ENCODE measurements at places on chromosomes 6 and 20.

GRCh38 chr6:34884996-34885395, 2.8 kb downstream of the TAF11 start:
- DNase-seq: no peak

DNA sequence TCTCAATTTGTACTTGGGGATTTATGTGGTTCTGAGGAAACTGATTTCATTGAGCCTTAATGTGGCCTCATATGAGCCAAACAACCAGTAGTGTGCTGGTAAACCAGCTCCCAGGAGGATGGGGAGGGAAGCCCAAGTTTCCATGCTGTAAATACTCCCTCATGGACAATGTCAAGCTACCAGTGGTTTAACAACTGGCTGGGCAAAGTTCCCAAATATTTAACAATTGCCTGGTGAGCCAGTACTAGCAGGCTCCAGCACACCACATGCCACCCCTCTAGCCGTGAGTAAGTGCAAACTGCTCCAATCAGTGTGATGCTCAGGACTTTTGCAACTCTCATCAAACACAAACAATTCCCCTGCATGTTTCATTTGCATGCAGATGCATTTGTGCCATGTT, 19.2 kb upstream of the CDKN1A start:
- peak; percentile 51 for DNase-seq

DNA sequence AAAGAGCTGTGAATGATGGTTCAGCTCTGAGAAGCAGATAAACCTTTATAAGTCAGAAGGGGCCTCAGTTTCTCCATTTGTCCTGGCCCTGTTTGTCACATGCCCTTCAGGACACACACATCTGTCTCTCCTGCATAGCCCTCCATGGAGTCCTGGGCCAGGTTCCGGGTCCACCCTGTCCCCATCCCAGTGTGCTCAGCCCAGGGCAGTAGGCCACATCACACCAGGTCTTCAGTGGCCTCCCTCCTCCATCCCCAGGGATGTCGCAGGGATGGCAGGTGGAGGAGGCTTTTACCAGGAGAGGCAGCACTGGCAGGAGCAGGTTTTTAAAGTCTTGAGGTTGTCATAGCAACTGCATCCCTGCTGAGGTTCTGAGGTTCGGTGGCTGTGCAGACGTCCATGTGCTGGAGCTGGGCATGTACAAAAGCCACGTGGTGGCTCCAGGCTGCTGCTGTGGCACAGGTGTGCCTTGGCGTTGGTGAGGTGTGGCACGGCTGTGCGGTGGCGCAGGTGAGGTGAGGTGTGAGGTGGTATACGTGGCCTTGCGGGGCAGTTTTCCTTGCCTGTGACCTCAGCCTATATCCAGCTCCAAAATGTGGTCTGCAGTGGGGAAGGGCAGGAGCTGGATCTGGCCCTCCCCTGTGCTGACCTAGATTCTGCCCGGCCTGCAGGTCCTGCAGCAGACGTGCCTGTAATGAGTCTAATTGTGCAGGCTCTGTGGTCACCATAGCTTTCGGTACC, 8.0 kb upstream of the NPBWR2 start:
- DNase-seq: no peak

GRCh38 chr6:73732845-73733675, 37.1 kb downstream of the CD109 start:
- DNase-seq: peak; percentile 86

- DNase-seq: peak; percentile 40
Observed at GRCh38 chr6:13194852-13195251, 133.5 kb downstream of the TBC1D7 start.

GRCh38 chr6:129606664-129607063, 103.3 kb downstream of the ARHGAP18 start:
- no peak for DNase-seq

DNA sequence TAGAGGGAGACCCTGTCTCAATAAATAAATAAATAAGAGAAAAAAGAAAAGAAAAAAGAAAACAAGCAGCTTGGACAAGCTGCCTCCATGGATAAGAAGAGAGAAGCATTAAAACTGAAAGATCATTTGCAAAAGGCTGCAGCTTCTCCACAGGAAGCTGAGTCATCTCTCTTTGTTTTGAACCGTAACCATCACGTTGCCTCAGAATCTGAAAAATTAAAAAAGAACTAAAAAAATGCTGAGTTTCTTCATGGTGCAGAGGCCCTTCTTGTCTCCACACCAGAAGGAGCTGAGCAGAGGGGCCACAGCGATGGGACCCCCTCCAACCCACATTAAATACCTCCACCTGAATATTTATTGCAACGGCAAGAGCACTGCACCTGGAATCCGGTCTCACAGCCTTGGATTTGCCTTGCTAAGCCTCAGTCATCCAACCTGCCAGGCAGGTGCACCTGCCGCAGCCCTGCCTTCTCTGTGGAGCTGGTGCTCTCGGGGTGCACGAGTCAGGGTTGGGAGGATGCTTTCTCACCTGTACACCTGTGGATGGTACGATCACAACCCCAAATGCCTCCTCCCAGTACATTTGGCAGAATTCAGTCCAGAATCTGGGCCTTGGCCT, 28.1 kb downstream of the TOX2 start:
- DNase-seq: peak; percentile 38

DNA sequence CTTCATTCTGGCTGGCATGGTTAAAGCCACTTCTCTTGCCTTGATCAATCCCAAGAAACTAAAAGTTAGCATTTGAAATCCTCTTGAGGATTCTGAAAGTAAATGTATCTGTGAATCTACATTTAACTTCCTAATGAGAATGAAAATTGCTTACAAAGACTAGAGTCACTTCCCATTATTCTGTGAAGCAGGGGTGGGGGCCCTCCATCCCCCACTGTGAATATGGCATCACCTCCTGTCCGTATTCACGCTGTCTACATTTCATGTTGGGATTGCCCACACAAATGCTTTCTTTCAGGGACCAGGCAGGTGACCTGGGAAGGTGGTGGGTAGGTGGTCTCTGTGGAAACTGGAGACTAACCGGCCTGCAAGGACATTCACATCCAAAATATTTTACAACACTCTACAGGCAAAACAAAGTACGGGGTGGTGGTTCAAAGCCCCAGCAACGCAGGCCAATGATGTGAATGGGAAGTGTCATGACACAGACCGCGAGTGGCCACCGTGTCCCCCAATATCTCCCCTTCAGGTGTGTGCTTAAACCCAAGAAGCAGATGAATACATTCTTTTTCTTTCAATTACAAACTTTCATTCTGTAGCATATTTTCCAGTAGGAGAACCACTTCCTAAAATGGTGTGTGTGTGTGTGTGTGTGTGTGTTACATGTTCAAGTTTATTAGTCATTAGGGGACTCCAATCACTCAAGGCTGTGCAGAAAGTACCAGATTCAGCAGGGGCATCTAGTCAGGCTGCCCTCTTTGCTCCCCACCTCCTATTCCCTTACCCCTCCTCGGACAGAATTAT, 132.2 kb downstream of the PRND start:
- DNase-seq: no peak

GRCh38 chr6:41801380-41801779, 13.9 kb downstream of the TOMM6 start:
- no peak for DNase-seq

DNA sequence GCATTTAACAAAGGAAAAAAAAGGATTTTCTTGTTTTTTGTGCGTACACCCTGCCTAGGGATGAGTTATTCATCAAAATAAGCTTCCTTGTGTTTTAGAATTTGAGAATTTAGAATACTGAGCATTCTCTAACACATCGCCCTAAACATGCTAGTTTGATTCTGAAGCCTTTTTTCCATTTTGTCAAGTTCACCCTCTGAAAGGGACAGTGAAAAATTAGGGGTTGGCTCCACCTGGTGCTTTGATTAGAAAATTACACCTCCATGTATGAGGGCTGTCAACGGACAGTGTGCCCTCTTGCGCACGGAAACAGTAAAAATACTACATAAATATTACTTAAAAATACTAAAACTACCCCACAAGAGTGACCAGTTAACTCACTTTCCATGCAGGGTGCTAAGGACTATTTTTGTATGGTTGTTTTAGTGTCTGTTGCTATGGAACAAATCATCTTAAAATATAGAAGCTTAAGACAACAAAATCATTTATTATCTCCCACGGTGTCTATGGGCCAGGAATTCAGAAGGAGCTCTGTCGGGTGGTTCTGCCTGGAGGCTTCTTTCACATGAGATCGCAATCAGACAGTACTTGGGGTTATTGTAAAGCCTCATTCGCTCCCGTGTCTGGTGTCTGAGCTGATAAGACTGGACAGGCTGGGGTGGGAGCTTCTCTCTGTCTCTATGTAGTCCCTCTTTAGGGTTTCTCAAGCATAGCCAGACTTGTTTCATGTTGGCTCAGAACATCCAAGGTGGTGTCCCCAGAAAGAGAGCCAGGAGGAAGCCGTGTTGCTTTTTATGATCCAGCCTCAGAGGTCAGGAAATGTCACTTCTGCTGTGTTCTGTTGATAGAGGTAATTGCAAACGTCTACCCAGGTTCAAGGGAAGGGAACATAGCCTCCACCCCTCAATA, 41.1 kb upstream of the TMEM170B start:
- DNase-seq: peak; percentile 95

- DNase-seq: no peak
Observed at GRCh38 chr6:143691900-143692636, 14.3 kb downstream of the PHACTR2 start.

GRCh38 chr6:74091136-74091793, 395.3 kb downstream of the CD109 start:
- DNase-seq: peak; percentile 80

GRCh38 chr20:15905661-15906060, 667.6 kb downstream of the KIF16B start:
- no peak for DNase-seq

GRCh38 chr6:25637960-25638434, 14.0 kb upstream of the SCGN start:
- peak; percentile 57 for DNase-seq

GRCh38 chr6:12009876-12010634, 2.1 kb upstream of the HIVEP1 start:
- DNase-seq: no peak

- no peak for DNase-seq
Observed at GRCh38 chr6:113220832-113221231, 636.3 kb upstream of the MARCKS start.

- no peak for DNase-seq
Observed at GRCh38 chr6:131728296-131728939, 17.6 kb upstream of the CTAGE9 start.

DNA sequence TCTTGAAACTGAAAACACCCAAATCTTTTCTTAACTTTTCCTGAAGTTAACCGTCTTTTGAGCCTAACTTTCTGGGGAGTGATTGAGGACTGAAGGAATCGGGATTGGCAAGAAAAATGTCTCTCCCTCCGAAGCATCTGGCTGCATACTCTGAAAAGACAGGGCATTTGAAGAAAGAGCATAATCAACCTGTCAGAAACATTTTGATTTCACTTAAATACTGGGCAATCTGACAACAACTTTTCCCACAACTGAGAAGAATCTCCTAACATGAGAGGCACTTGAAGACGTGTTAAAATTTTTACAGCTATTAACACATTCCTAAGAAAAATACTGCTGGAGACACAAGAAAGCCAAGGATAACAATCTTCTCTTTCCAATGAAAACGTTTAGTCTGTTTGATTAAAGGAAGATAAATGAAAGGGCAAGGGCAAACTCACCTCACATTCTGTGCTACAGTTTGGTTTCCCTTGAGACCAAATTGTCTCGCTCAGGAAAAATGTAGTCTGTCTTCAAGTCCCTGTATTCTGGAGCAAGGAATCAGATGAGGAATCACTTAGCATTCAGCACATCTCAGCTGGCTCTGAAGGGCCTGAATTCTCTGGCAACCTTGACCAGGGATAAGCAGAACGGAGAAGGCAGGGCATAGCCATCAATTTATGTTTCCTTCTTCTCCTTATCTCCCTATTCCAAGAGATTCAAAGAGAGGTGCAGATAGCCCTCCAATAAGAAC, 76.1 kb downstream of the TBX18 start:
- peak; percentile 5 for DNase-seq

- DNase-seq: no peak
Observed at GRCh38 chr6:127841811-127842210, 59.0 kb downstream of the THEMIS start.

DNA sequence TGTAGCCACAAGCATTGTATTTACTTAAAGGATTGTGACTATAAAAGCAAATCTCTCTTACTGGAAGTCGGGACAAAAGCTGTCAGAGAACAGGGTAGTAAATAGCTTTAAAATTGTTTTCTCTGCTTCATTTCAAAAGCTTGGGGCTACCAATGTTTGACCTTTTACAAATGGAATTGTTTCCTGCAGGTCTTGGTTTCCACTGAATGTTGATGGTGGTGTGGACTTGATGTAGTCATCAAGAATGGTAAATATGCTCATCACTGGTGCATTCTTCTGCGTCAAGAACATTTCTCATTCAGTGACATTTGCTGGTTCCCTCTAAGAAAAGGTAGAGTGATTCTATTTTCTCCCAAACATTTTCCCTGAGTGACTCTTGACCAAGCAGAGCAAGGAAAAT, 435.4 kb upstream of the KHDRBS2 start:
- no peak for DNase-seq

DNA sequence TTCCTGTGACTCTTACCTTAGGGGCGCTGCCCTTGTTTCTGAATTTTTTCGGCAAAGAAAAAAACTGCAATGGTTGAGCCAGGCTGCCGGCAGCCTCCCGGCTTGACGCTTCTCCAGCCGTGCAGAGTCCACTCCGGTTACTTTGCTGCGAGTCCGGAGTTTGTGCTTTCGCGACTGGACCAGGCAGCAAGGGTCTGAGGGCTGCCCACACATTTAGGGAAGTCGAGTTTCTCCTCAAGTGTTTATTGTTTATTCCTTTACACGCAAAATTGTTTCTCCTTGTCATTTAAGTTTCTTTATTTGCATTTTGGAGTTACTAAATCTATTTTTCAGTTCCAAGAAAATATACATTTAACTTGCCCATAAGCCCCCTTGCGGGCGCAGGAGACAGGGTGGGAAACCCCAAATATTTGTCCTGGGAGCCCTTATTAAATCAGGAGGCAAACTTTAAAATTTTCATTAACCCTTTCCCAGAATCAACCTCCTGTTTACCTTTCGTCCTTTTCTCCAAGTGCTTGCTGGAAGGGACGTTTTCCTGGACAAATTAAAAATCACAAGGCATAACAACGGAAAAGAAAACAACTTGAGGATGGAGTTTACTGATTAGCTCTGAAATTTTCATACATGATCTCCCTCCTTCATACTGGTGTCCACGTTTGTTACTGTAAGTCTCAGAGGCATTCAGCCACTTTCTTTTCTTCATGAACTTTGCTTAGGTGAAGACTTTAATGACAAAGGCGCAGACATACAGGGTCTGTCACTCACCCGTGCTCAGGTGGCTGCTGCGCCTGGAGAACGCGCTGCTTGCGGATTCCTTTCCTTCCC, 1.7 kb upstream of the PDE10A start:
- DNase-seq: peak; percentile 52

- no peak for DNase-seq
Observed at GRCh38 chr20:53831812-53832211, 238.2 kb upstream of the ZNF217 start.

GRCh38 chr6:169885831-169886230, 134.4 kb downstream of the ERMARD start:
- no peak for DNase-seq

- DNase-seq: peak; percentile 40
Observed at GRCh38 chr20:59820204-59821041, 113.0 kb downstream of the SYCP2 start.

- no peak for DNase-seq
Observed at GRCh38 chr6:132498638-132499037, 14.3 kb downstream of the STX7 start.
